ENCODE measurements at places on chromosomes 13 and 19. TPM values are rescaled to one million over a fixed set of nuclear protein-coding genes. Genes with fewer than 3 reads are reported as not detected.

- DNase-seq: no peak
- H3K4me1 ChIP-seq: no peaks in the 10 kb centered on the region
- H3K36me3 ChIP-seq: no peaks in the 10 kb centered on the region
- H3K27ac ChIP-seq: no peak overlapping the region
- no peak overlapping the region for H3K4me3 ChIP-seq
Observed at GRCh38 chr13:22447132-22447886, 733.5 kb upstream of the SGCG start.

DNA sequence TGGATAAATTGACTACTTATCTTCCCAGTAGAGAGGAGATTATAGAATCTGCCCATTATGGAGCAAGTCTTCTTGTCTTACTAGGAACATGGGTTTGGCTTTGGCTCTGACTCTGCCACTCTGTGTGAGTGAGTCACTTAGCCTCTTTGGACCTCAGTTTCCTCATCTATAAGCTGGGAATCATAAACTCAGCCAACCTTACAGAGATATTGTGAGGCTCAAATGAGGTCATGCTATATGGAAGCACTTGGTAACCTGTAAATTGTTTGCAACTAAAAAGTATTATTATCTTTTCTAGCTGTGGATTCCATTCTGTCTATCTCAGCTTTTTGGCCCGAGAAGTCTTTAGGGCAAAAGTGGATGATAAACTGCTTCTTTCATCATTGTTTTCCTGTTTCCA lies 186.8 kb upstream of the TSC22D1 start:
- no peak overlapping the region for H3K4me3 ChIP-seq
- H3K36me3 ChIP-seq: no peaks in the 10 kb centered on the region
- DNase-seq: no peak
- no peak overlapping the region for H3K27ac ChIP-seq
- H3K27me3 ChIP-seq: no peaks in the 10 kb centered on the region

GRCh38 chr13:97257800-97258799 lies 36.0 kb downstream of the MBNL2 start:
- H3K36me3 ChIP-seq: no peaks in the 10 kb centered on the region
- H3K4me3 ChIP-seq: no peak overlapping the region
- no peaks in the 10 kb centered on the region for H3K27me3 ChIP-seq
- DNase-seq: no peak
- H3K4me1 ChIP-seq: peaks cover 3% of the 10 kb centered on the region

- no peaks in the 10 kb centered on the region for H3K36me3 ChIP-seq
- no peak within 1 kb of the TSS for H3K4me3 ChIP-seq
- H3K27me3 ChIP-seq: no peaks in the 10 kb centered on the region
- no peaks in the 10 kb centered on the region for H3K4me1 ChIP-seq
- no peak for DNase-seq
- no peak within 1 kb of the TSS for H3K27ac ChIP-seq
Observed at GRCh38 chr19:32869369-32869965, at the start of gene SLC7A9. TSS of gene SLC7A9 (minus strand) at chr19:32869767. CDS start at chr19:32868534, 1,233 bp downstream.

DNA sequence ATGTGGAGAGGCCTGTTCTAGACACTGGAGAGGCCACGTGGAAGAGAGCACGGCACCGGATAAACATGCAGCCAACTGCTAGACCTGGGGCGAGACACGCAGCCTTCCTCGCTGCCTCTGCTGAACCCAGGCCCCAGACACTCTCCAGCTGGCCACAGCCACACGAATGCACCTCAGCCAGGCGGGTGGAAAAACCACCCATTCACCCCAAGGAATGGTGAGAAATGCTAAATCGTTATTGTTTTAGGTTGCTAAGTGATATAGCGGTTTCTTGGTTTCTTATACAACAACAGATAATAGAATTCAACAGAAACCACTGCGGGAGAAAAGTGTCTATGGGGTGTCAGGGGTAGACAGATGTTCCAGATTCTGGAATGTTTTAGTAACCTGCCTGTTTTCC lies 52.5 kb downstream of the STK24 start:
- no peak overlapping the region for H3K4me3 ChIP-seq
- H3K27ac ChIP-seq: no peak overlapping the region
- no peaks in the 10 kb centered on the region for H3K27me3 ChIP-seq

Gene ACP7
- polyA plus RNA-seq: 0.58 TPM

- H3K27ac ChIP-seq: no peak overlapping the region
- no peak for DNase-seq
- H3K27me3 ChIP-seq: no peaks in the 10 kb centered on the region
- H3K4me1 ChIP-seq: no peaks in the 10 kb centered on the region
- H3K36me3 ChIP-seq: peaks cover 2% of the 10 kb centered on the region
Observed at GRCh38 chr19:50268041-50268440, 61.1 kb downstream of the KCNC3 start.

Gene SULT2A1
- polyA plus RNA-seq: not detected

DNA sequence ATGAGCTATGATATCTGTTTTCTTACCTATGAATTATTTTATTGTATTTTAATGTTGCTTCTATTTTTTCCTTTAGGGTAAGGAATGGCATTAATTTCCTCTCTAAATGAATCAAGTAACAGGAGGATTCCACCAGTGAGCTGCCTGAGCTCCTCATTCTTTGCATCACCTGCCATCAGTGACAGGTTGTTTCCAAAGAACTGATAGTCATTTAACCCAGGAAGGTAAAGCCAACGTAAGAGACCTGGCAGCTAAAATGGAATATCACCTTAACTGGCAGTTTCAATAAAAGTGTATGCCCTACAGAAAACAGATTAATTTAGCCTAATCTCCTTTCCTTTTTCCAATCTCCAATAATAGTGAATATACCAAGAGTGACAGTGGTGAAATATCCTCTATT lies 812.0 kb downstream of the SLITRK5 start:
- no peaks in the 10 kb centered on the region for H3K27me3 ChIP-seq
- no peak overlapping the region for H3K27ac ChIP-seq
- H3K4me1 ChIP-seq: no peaks in the 10 kb centered on the region
- no peak for DNase-seq
- no peak overlapping the region for H3K4me3 ChIP-seq

DNA sequence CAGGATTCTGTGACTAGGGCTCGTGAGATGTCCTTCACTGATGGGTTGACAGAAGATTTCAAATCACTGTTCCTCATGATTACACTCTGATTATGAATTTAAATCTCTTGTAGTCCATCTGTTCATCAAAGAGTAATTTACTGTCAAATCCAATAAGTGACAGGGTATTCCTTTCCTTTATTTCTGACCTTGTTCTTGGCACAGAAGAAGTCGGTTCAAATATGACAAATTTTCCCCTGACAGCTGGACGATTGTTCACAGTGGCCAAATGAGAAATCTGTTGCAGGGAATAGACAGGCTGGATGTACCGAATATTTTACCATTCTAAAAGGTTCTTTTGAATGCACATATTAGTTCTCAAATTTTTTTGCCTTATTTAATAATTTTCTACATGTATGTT lies 767.3 kb upstream of the GPC6 start:
- H3K4me3 ChIP-seq: no peak overlapping the region
- H3K4me1 ChIP-seq: no peaks in the 10 kb centered on the region
- no peak overlapping the region for H3K27ac ChIP-seq
- no peak for DNase-seq
- no peaks in the 10 kb centered on the region for H3K36me3 ChIP-seq
- H3K27me3 ChIP-seq: no peaks in the 10 kb centered on the region

DNA sequence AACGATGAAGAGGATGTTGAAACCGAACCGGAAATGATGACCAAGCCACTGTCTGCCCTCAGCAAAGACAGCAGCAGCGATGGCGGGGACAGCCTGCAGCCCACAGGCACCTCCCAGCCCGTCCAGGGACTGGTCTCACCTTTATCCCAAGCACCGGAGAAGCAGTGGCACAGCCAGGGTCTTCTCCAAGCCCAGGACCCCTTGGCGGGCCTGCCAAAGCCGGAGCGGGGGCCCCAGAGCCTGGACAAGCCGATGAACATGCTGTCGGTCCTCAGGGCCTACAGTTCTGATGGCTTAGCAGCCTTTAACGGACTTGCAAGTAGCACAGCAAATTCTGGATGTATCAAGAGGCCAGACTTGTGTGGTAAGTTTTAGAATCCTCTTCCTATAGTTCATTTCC lies 177.0 kb downstream of the ZNF536 start:
- no peak overlapping the region for H3K27ac ChIP-seq
- H3K4me3 ChIP-seq: no peak overlapping the region
- H3K27me3 ChIP-seq: no peaks in the 10 kb centered on the region
- no peaks in the 10 kb centered on the region for H3K36me3 ChIP-seq
- peaks cover 9% of the 10 kb centered on the region for H3K4me1 ChIP-seq
- no peak for DNase-seq

Gene ZNF582
- 3.8 TPM for polyA plus RNA-seq

Gene NLRP7
- 0.75 TPM for polyA plus RNA-seq

DNA sequence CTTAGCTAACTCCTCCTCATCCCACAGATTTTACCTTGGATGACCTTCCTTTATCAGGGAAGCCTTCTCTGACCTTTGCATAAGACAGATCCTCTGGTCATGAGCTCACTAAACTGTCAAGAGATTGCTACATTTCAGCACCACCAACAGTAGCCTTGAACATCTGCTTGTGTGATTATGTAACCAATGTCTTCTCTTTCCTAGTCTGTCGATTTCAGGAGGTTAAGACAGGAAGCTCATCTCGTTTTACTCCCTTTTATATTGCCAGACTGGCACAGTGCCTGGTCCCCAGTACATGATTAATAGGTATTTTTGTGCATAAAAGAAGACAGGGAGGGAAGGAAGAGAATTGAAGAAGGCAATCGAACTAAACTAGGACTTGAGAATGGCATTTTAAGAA lies 1697.7 kb downstream of the EFNB2 start:
- no peaks in the 10 kb centered on the region for H3K27me3 ChIP-seq
- no peak overlapping the region for H3K27ac ChIP-seq
- peaks cover 4% of the 10 kb centered on the region for H3K4me1 ChIP-seq
- H3K4me3 ChIP-seq: no peak overlapping the region
- DNase-seq: no peak
- no peaks in the 10 kb centered on the region for H3K36me3 ChIP-seq

DNA sequence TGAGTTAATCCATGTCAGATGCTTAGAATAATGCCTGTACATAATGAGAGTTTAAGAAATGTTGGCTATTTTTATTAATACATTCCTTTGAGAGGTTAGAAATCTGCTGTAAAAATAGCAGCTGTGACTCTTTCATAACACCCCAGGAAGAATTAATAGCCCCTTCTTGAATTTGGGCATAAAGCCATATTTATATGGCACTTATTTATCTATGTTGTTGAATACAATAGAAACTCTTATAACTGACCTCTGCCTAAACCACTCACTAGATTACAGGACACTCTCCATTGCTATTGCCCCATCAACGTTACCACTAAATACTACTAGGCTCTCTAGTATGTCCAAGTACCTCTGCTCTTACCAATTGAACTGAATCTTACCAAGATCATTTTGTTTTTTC lies 16.3 kb downstream of the NEK5 start:
- H3K27me3 ChIP-seq: no peaks in the 10 kb centered on the region
- no peak overlapping the region for H3K4me3 ChIP-seq
- H3K36me3 ChIP-seq: no peaks in the 10 kb centered on the region
- no peak for DNase-seq

DNA sequence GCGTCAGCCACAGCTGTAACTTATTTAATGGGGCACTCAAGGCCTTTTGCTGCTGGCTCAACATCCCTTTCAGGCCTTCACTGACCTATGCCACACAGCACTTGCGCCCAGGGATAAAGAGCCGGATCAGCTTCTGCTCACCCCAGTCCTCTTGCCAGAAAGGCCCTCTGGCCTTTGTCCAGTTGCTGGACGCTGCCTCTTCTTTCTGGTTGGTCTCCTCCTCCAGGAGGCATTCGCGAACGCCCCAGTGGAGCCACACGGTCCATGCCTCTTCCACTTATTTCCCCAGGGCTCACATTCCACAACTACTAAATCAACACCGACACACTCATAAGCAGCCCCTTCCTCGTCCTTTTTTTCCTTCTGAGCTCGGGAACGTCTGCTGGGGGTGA lies 3.7 kb upstream of the ZNF329 start:
- H3K4me3 ChIP-seq: peak overlapping the region; percentile 74
- no peaks in the 10 kb centered on the region for H3K36me3 ChIP-seq
- DNase-seq: no peak
- no peak overlapping the region for H3K27ac ChIP-seq

GRCh38 chr19:41321600-41322270 lies 11.8 kb downstream of the CCDC97 start:
- DNase-seq: peak; percentile 80
- peak overlapping the region; percentile 17 for H3K27ac ChIP-seq
- H3K4me3 ChIP-seq: no peak overlapping the region

GRCh38 chr19:1064661-1065605 lies 2.0 kb upstream of the ARHGAP45 start:
- no peaks in the 10 kb centered on the region for H3K27me3 ChIP-seq
- H3K36me3 ChIP-seq: no peaks in the 10 kb centered on the region
- no peaks in the 10 kb centered on the region for H3K4me1 ChIP-seq
- no peak for DNase-seq
- no peak overlapping the region for H3K4me3 ChIP-seq

DNA sequence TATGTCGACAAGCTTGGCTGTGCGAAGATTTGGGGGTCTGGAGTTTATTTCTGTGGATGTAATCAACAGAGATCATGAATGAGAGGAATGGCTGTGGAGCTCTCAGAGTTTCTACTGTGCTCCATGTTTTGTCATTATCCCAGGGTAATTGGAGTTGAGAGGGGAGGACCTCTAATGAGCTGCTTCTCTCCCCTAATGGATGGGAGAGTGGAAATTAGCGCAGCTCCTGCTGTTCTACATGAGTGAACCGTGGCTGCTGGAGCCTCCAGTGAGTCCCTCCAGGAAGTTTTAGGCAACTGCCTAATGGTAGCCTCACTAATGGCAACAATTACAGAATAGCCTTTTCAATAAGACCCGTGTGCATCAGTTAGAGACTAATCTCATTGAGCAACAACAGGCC lies 31.3 kb upstream of the FGF9 start:
- H3K36me3 ChIP-seq: no peaks in the 10 kb centered on the region
- DNase-seq: no peak

Gene STK11
- 45.3 TPM for polyA plus RNA-seq

DNA sequence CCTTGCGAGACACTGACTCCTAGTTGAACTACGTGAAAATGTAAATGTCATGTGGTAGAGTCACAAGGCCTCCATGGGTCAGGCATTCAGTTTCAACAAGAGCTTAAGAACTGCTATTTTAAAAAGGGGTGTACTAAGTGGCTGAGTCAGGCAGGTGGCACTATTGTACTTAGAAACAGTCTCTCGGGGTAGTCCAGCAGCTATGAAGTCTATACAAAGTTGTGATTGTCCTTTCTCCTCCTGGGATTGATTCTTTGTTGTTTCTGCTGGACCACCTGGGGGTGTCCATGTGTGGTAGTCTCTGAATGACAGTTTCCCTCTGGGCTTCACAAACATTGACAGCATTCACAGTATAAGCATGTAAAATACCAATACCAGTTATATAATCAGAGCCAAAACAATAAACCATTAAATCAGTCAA lies 33.0 kb downstream of the UGGT2 start:
- no peak overlapping the region for H3K4me3 ChIP-seq
- H3K27ac ChIP-seq: no peak overlapping the region
- H3K36me3 ChIP-seq: peaks cover 5% of the 10 kb centered on the region
- H3K4me1 ChIP-seq: no peaks in the 10 kb centered on the region
- DNase-seq: no peak

Gene ZNF850
- 5.6 TPM for polyA plus RNA-seq

Gene MCEMP1
- polyA plus RNA-seq: 0.13 TPM

DNA sequence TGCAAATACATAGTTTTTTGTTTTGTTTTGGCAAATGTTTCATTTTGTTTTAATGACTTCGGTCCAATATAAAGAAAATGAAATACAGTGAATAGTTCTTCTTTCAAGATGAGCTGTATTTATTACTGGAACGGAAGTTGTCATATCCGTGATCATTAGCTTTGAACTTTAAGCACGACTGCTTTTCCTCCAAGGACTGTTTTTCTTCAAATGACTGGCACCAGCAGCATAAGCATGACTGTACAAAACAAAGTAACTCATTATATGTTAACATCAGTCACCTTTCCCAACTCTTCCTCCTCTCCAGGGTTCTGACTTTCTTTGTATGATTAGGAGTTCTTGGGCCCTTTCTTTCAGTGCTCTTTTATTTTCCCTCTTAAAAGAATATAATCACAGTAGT lies 20.5 kb downstream of the EDNRB start:
- H3K36me3 ChIP-seq: no peaks in the 10 kb centered on the region
- no peak overlapping the region for H3K27ac ChIP-seq
- H3K27me3 ChIP-seq: peaks cover 1% of the 10 kb centered on the region
- no peak for DNase-seq
